ENCODE measurements at places on chromosomes 4 and X.

GRCh38 chr4:3374011-3374645 lies 67.6 kb upstream of the HGFAC start:
- no peak for DNase-seq

- no peak for DNase-seq
Observed at GRCh38 chr4:55437356-55437796, 41.6 kb downstream of the TMEM165 start.

- no peak for DNase-seq
Observed at GRCh38 chrX:40056420-40056819, 41.3 kb downstream of the BCOR start.

DNA sequence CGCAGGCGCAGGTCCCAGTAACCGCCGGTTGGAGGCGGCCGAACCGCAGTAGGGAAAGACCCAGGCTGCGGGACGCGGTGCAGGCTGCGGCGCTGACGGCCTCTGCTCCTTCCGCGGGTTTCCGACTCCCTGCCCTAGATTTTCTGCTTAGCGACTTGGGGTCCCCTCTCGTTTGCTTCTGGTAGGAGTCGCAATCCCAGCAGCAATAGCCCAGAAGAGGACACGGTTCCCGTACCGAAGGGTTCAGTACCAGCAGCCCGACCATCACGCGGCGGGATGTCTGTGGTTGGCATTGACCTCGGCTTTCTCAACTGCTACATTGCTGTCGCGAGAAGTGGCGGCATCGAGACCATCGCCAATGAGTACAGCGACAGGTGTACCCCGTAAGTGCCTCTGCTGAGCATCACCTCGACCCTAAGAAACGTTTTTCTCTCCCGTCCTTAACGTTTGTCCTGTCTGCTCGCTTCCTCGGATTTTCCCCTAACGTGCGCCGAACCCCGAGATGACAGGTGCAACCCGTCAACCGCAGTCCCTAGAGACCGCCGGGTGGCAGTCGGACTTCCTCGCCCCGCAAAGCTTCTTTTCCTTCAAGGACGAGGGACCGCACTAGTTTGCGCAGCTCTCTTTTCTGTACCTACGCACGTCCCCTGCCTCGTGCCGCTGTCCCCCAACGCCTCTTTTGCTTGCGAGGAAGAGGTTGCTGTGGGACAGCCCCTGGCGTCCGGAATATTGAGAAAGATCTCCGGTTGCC lies at the start of gene HSPA4L:
Gene HSPA4L (plus strand): TSS at position 48 of the 751 bp plus-strand sequence. CDS start 229 bp downstream, at position 277.
- peak; percentile 65 for DNase-seq

- no peak for DNase-seq
Observed at GRCh38 chr4:109614466-109614865, 54.4 kb downstream of the MCUB start.

- no peak for DNase-seq
Observed at GRCh38 chrX:317424-318067, 1.1 kb downstream of the GTPBP6 start.

DNA sequence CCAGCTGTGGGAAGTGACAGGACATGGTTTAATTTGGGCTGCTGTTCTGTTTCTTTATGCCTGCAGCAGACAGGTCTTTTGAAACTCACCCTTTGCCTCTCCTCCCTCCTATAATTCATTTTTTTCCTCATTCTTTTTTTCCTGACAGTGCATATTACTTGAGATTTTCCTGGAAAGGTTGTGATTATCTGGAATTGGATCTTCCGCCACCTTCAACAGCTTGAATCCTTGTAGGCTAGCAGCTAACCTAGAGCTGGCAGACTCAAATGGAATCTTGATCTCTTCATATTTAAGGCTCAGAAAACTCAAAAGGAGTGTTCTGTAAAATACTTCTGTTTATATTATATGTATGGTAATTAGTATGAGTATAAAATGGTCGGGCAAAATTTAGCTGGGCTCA lies 49.3 kb upstream of the CLCN4 start:
- DNase-seq = no peak

GRCh38 chr4:122313006-122313646 lies 65.7 kb upstream of the ADAD1 start:
- DNase-seq = no peak

DNA sequence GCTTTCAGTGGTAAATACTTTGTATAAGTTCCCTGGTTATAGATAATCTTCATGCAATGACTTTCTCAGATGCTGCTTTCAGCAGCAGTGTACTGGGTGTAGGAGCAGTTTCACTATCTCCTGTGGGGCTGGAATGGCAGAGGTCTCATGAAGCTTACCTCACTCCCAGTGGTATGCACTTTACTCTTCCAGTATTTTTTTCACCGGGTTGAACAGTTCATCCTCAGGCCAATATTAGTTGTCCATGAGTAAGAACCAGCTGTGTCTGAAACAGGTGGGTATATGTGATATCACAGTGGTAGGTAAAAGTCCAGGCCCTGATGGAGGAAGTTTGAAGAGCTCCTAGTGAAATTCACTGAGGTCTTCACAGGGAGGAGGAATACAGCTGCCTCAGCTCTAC lies 351.5 kb upstream of the EMCN start:
- DNase-seq = no peak

DNA sequence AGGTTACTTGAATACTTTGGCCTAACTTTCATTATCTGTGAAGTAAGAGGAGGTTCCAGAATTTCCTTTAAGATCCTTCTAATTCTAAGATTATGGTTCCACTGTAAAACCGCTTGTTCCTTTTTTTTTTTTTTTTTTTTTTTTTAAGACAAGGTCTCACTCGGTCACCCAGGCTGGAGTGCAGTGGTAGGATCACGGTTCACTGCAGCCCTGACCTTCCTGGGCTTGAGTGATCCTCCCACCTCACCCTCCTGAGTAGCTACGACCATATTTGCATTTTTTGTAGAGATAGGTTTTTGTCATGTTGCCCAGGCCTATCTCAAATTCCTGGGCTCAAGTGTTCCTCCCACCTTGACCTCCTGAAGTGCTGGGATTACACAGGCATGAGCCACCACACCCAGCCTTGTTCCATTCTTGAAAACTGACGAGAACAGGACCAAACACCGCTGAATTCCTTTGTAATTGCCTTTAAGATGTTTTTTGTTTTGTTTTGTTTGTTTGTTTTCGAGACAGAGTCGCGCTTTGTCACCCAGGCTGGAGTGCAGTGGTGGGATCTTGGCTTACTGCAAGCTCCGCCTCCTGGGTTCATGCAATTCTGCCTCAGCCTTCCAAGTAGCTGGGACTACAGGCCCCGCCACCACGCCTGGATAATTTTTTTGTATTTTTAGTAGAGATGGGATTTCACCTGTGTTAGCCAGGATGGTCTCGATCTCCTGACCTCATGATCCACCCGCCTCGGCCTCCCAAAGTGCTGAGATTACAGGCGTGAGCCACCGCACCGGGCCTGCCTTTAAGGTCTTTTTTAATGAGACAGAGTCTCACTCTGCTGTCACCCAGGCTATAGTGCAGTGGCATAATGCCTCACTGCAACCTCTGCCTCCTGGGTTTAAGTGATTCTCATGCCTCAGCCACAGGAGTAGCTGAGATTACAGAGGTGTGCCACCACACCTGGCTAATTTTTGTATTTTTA lies 6.8 kb downstream of the PDS5A start:
- DNase-seq = no peak

DNA sequence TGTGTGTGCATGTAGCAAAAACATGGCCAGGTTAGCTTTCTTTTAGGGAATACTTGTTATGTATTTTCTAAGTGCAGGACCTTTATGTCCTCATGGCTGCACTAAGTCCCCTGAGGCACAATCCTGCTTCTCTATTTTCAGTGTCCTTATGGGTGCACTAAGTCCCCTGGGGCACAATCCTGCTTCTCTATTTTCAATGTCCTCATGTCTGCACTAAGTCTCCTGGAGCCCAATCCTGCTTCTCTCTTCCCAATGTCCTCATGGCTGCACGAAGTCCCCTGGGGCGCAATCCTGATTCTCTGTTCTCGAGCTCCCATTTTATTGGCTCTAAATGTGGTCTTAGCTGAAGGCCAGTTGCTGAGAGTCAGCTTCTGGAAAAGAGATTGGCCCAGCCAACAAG lies 49.7 kb upstream of the GPRIN3 start:
- no peak for DNase-seq

DNA sequence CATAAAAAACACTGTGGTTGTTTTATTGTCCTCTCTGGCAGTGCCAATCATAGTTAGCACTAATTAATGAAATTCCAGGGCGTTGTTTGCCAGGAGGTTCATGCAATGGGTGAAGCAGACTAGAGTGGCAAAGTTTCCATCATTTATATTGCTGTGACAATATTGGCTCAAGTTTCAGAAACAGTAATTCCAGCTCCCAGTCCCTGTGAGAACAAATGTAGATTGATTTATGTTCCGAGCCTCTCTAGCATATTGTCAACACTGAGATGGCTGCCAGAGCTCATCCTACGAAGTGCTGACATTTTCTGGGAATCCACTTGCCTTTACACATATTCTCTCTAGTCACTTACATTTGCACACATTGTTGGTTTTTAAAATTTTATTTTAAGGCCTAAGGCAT lies 440.0 kb upstream of the IGFBP7 start:
- DNase-seq = peak; percentile 4

GRCh38 chr4:80897537-80898303 lies 132.8 kb upstream of the BMP3 start:
- no peak for DNase-seq

GRCh38 chrX:52280812-52281211 lies 88.0 kb upstream of the XAGE2 start:
- DNase-seq = no peak

DNA sequence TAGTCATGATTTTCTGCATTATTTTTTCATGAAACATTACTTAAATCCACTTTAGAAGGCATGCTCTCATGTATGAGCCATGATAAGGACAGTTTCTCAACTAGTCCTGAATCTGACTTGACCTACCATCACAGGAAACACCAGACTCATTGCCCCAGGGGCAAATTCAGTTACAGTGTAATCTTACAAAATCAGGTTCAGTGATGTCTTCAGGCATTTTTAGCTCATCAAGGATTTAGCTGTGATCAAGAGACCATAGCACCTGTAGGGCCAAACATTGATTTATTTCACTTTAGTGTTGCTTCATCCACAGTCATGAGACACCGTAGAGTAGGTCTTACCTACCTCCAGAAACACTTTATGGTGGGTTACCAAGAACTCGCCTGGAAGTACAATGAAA lies 3.1 kb upstream of the TASL start:
- no peak for DNase-seq

GRCh38 chrX:72366701-72367454 lies 61.2 kb upstream of the CITED1 start:
- peak; percentile 23 for DNase-seq

GRCh38 chrX:101190736-101191135 lies 28.9 kb upstream of the DRP2 start:
- no peak for DNase-seq

DNA sequence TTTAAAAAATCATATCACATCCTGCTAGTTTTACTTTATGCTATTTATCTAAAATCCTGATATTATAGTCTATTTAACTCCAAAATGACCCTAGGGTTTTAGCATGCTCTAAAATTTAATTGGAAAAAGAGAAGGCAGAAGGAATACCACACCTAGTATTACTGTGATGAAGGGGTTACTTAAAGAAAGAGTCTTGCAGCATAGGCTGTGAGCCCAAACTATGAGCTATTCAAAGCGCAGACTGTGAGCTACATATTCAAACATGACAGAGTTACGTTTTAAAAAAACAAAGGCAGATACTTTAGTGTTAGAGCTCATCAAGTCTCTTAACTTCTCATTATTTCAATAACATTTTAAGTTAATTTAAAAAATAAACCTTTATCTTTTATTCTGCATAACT lies 247.7 kb upstream of the ETNPPL start:
- no peak for DNase-seq

DNA sequence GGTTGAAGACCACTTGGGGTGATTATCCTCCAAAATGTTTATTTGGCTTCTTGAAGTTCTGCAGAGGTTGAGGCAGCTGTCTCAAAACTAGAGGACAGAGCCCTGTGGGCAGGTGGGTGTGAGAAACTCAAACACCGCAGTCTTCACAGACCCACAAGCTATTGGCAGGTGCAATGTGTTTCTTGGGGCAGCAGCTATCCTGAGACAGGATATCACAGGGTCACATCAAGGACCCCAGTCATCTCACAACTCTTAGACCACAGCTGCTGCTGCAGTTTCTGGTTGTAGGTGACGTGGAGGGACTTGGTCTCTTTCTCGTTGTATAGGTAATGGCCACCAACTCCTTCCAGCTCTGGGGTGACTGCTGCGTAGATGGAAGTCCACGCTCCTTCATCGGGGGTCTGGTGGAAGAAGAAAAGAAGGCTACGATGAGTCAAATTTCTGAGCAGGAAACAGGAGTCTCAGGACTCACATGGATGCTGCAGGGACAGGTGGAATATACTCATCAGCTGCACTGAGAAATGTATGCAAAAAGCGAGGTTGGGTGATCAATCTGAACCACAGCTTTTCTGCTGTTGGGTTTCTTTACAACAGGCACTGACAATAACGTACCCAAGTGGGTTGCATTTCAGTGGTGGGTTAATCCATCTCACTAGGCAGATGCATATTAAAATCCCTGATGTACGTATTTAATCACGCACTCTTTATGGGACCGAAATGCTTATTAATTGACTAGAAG lies 279.8 kb downstream of the DHRSX start:
- DNase-seq = no peak

DNA sequence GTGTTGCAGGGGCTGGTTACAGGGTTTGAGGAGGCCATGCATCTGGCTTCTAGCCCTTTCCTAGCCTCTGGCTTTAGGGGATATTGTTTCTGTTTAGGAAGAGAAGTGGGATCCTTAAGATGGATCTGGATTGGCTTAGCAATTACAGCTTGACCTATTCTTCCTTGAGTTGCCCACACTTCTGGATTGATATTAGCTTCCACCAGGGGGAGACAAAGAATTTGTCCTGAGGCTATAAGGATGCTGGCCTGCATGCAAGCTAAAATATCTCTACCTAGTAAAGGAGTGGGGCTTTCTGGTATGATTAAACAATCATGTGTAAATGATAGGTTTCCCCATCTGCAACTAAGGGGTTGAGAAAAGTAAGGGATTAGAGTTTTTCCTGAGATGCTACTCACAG lies 117.2 kb downstream of the TEX13C start:
- DNase-seq = no peak

DNA sequence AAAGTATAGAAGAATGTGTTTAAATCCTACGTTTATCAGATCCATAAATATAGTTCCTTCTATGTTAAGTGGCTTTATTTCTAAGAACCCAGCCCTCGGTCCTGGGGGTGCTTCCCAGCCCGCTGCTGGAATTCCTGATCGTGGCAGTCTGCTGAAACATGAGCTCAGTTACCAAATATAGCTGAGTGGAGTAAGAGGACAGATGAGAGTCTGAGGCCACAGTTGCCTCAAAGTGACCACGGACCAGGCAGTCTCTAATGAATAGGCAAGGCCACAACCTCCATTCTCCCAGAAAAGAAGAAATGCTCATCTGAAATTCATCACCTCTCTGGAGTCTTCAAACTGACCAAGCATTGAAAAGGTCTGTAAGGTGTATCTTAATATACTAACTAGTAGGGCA lies at the start of gene PALLD:
Gene PALLD (plus strand): TSS at position 219 of the 400 bp plus-strand sequence.
- DNase-seq = no peak

- DNase-seq = peak; percentile 35
Observed at GRCh38 chrX:111041018-111041462, 55.0 kb upstream of the PAK3 start.

DNA sequence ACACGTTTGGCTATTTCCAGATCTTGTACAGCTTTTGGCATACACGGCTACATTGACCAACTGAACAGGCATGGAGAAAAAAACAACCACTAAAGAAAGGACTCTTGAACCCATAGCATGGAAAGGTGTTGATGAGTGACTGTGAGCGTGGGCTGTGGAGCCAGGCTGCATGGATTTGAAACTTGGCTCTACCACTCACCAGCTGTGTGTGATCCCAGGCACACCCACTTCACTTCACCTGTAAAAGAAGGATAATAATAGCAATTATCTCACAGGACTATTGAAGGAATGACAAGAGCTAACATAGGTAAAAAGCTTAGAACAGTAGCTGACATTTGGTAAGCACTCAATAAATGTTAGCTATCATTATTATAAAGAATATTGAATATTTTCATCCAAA lies 301.7 kb upstream of the CPEB2 start:
- no peak for DNase-seq

All from Ammon's horn (tissue), 1 donor.